ENCODE measurements at places on chromosomes 11 and 22.

DNA sequence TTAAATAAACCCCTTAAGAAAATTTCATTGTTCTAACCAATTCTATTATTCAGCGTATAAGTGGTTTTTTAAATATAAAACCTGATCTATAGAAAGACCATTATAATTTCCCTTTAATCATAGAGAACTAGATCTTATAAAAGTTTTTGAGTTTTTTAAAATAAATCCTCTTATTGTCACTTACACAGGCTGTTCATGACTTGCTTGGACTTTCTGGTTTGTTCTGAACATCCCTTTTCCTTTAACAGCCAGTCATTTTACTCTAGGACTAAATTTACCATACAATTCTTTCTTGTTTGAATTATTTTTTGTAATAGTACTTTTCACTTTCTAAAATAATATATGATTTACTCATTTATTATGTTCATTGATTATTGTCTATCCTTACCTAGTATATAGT lies 4.7 kb downstream of the NXPE2 start:
- no peak for DNase-seq

- DNase-seq = peak; percentile 57
Measured at GRCh38 chr11:120129570-120129969, 8.3 kb downstream of the TRIM29 start.

GRCh38 chr22:24359452-24360120 lies 67.8 kb upstream of the ADORA2A start:
- DNase-seq = no peak

- DNase-seq = no peak
Measured at GRCh38 chr11:69361048-69361447, 67.1 kb downstream of the MYEOV start.

DNA sequence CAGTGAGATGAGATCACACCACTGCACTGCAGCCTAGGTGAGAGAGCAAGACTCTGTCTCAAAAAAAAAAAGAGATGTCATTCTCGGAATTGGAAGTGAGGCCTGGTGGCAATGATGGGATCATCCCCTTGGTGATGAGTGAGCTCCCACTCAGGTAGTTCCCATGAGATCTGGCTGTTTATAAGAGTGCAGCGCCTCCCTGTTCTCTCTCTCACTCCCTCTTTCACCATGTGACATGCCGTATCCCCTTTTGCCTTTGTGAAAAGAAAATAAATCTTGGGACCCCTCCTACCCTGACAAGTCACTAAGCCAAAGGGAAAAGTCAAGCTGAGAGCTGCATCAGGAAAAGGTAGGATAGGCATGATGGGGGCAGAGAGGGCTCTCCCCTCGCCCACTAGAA lies 28.8 kb downstream of the ZNF70 start:
- no peak for DNase-seq

DNA sequence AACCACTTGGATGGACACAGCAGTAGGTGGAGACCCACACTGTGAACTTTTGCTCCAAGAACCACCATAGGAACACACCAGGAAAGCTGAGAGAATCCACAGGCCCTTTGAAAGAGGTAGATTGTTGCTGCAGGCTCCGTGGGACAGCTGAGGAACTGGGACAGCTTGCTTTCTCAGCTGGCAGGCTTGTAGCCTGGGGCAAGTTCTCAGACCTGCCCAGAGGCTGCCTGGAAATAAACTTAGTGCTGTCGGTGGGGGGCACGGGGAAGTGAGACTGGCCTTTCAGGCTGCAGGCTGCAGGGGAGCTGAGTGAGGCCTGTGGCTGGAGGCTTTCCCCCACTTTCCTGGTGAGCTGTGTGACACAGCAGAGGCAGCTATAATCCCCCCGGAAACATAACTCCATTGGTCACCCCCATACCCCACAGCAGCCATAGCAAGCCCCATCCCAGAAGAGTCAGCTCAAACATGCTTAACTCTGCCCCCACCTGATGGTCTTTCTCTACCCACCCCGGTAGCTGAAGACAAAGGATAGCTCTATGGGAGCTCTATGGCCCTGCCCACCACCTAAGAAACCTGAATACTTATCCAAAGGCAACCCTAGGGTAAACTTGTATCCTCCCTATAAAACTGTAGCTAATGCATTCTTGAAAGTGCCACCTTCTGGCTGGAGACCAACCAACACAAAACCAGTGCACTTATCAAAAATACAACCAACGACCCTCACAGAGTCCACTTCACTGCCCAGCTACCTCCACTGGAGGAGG lies 21.4 kb upstream of the ACRV1 start:
- DNase-seq = no peak
